BE2C (cell line): ENCODE measurements at places on chromosomes 2 and 18.

DNA sequence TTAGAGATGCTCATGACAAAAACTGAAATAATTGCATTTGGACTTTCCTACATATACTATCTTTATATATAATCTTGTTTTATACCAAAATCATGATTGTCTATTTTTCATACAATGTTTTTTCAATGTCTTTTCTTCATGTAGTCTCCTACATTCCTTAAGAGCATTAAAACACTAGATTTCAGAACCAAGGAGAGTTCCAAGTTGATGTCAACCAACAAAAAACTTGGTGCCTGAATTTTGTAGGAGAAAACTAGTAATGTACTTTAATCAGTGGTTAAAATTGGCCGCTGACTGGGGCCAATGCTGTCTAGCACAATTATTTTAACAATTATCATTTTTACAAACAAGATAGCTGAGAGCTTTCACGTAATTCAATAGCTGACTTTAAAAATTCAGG, 678.8 kb downstream of the DCC start:
- DNase-seq = no peak

- DNase-seq = no peak
Observed at GRCh38 chr2:159759577-159759976, 38.4 kb downstream of the CD302 start.

- no peak for DNase-seq
Observed at GRCh38 chr2:236376566-236377244, 112.5 kb upstream of the ASB18 start.

GRCh38 chr18:50250935-50251334, 15.4 kb downstream of the CFAP53 start:
- DNase-seq = no peak

- DNase-seq = no peak
Observed at GRCh38 chr2:9779596-9780264, 63.5 kb upstream of the TAF1B start.

GRCh38 chr2:27545348-27546141, 37.3 kb upstream of the ZNF512 start:
- no peak for DNase-seq

GRCh38 chr2:159758686-159759085, 39.3 kb downstream of the CD302 start:
- DNase-seq = no peak

DNA sequence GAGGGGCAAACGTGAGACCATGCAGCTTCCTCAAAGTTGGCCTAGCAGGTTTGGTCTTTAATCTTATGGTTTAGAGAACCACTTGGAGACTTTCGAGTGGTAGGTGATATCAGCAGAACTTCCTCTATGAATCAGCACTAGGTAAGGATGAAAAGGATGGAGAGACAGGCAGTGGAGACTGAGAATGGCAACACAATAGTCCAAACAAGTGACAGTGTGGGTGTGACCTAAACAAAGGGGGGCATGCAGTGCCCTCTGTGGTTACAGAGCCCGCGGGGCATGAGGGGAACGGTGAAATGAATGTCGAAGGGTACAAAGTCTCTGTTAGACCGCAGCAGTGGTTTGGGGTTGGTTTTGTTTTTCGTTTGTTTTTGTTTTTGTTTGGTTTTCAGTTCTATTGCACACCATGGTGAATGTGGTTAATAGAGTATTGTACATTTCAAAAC, 143.9 kb downstream of the L3MBTL4 start:
- no peak for DNase-seq

DNA sequence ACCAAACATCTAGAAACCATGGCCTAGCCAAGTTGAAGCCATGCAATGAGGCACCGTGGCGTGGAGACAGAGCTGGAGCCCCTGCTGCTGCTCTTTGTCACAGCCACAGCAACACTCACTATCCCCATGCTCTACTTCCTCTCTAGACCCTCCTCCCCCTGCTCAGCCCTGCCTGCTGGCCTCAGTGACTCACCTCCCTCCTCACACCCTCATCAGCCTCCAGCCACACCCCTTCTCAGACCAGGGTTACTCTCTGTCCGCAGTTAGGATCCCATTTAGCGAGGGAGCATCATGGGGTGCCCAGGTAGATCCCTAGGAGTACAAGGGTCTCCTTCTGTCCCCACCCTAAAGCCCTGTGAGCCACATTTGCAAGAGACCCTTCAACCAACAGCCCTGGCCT, 25.4 kb upstream of the SOX11 start:
- DNase-seq = no peak

- DNase-seq = no peak
Observed at GRCh38 chr18:35389095-35389618, 12.0 kb upstream of the ZNF396 start.

- no peak for DNase-seq
Observed at GRCh38 chr2:189060096-189060642, 86.0 kb downstream of the COL3A1 start.

DNA sequence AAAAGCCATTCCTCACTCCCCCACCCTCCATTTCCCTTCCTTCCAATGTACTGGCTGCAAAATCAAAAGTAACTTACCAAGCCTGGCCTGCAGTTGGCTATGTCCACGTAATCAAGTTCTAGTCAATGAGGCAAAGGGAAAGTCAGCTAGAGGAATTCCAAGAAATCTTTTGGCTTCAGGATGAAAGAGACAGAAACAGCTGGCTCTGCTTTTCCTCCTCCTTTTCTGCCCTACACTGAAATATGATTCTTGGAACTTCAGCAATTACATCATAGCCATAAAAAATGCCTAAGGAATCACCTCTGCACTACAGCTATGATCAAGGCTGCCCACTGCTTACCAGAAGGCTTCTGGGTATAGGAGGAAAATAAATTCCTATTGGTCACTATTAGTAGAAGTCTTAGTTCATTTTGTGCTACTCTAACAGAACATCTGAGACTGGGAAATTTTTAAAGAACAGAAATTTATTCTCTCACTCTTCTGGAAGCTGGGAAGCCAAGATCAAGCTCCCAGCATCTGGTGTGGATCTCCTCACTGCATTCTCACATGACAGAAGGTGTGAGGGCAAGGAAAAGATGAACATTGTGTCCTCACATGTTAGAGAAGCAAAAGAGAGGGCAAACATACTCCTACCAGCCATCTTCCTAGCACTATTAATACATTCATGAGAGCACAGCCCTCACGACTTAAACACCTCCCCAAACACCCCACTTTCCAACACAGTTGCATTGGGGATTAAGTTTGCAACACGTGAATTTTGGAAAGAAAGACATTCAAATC, 219.9 kb downstream of the TMX3 start:
- no peak for DNase-seq

DNA sequence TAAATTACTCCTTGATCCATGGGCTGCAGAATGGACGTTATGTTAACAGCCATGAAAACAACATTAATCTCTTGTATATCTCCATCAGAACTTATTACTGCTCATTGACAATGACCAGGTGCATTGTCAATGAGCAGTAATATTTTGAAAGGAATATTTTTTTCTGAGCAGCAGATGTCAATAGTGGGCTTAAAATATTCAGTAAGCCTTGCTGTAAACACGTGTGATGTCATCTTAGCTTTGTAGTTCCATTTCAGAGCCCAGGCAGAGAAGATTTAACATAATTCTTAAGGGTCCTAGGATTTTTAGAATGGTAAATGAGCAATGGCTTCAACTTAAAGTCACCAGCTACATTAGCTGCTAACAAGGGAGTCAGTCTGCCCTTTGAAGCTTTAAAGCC, 26.6 kb downstream of the CFAP210 start:
- no peak for DNase-seq

- DNase-seq = no peak
Observed at GRCh38 chr2:24731923-24732322, 61.3 kb downstream of the PTRHD1 start.

GRCh38 chr18:7038330-7038851, 79.2 kb downstream of the LAMA1 start:
- DNase-seq = peak; percentile 16

- DNase-seq = no peak
Observed at GRCh38 chr2:232022718-232023117, 61.2 kb downstream of the DIS3L2 start.

DNA sequence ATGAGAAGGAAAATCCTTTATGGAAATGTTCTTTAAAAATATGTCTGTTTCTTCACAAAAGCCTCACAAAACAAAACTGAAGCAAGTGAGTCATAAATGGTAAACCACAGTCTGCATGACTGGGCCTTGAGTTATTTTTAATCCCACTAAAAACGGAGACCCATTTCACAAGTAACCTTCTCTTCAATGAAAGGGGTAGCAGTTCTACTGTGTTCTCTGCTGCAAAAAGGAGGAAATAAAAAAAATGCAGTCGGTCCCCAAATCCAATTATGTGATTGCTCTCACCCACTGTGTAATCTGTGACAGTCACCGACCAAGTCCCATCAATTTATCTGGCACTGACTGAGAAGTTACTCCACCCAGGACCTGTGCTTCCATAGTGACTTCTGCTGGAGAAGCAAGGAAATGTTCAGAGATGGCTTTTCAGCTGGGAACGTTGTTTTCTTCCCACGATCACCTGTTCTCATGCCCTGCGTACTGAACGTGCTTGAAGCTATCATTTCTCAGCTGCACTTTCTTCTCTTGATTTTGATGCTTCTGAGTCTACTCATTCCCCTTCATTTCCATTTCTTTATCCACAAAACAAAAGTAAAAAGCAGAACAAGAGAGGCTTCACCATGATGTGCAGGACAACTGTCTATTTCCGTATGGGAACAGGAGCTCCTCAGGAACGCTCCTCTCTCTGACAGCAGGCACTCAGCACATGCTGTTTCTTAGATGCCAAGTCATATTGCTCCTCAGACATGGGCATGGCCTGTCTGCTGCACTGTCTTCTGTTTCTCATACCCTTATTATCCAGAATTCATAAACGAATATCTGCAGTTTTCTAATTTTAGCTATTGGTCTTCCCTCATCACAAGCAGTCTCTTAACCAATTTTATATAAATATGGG, 80.0 kb upstream of the TMEM200C start:
- no peak for DNase-seq

- DNase-seq = no peak
Observed at GRCh38 chr2:207110715-207111114, 55.0 kb downstream of the KLF7 start.

DNA sequence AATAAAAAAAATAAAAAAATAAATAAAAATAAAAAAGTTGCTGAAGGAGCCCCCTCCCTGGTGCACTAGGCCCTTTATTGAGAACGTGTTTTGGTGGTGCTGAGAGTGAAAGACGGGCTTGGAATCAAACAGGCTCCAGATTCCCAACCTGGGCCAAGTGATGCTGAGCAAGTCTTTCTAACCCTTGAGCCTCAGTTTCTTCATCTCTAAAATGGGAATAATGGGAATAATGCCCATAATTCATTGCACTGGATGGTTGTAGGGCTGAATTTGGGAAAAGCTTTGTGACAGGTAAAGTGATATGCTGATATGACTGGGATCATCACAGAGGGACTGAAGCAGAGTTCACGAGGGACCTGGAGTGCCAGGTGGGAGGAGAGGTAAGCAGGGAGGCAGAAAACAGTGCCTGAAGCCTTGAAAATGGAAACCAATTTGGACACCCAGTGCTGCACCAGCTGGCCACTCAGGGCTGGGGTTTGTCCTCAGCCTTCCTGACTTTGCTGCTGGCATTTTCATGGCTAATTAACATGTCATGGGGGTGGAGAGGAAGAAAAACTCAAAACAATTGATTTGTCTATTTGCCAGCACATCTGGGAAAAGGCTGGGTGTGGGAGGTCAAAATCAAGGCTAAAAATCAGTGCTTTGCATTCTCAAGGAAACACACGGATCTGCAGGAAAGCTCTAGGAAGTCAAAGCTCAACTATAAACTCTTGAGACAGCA, 241.3 kb downstream of the LOXHD1 start:
- DNase-seq = no peak

- DNase-seq = no peak
Observed at GRCh38 chr2:217905896-217906295, 96.9 kb downstream of the TNS1 start.

DNA sequence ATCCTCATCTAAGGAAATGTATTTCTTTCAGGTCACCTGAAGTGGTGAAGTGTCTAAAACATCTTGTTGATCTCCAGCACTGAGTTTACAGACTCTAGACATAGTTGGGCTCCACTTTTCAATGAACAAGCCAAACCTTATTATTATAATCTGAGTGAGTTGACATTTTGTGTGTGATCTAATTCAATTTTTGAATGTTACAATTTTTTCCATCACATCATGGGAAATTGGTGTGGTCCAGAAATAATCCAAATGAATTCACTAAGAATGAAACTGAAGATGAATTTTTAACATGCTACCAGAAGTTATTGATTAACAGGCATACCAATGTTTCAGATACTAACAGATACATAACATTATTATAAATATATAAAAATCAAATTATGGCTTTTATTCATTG, 75.6 kb upstream of the EFEMP1 start:
- DNase-seq = no peak

DNA sequence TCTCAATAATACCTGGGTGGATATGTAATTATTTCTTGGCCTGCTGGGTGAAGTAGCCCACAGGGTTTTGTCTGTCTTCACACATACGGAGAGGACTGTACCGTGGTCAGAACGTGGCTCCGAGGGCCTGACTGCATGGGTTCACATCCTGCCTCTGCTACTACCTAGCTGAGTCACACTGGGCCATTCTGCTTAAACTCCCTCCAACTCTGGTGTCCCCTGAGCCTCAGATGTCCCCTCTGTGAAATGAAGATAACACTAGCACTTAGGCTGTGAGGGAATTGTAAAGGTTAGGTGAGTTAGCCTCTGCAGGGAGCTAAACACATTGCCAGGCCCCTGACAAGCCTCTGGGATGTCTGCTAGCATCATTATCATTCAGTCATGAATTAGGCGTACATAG, 120.1 kb upstream of the NABP1 start:
- no peak for DNase-seq

GRCh38 chr2:239670463-239671120, 269.8 kb upstream of the HDAC4 start:
- DNase-seq = no peak

DNA sequence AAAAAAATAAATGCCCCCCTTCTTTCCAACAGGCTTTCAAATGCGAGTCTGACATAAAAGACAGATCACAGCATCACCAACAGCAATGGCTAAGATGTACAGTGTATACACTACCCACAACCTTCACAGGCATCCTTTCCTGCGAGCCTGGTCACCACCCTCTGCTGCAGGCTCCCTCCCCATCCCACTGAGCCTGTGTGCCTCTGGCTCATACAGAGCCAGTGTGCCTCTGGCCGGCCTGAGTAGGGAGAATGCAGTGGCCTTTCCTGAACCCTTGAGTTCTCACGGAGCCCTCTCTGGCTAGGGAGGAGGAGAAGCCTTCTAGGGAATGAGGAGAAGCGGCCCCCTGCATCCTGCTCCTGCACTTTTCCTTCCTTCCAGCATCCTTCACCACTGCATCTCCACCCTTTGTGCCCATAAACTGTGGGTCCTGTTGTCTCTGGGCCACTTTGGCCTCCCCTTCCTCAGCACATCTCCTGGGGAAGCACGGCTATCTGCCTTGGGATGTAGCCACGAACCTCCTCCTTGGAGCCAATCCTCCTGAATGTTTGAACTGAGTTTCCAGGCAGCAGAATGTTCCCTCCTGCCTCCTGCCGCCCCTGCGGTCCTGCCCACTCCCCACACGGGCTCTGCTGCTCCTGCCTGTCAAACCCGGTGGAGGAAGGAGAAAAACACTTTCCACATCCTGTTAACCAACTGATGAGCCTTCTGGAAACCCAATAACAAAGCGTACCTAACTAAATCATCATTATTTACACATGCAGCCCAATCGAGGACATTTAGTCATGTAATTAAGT, 22.5 kb downstream of the GYPC start:
- DNase-seq = no peak

- no peak for DNase-seq
Observed at GRCh38 chr2:32862269-32863055, 84.3 kb upstream of the LTBP1 start.

GRCh38 chr18:31098878-31099277, 3.3 kb downstream of the DSC2 start:
- no peak for DNase-seq

GRCh38 chr2:162968306-162968705, 129.7 kb upstream of the KCNH7 start:
- no peak for DNase-seq

- no peak for DNase-seq
Observed at GRCh38 chr2:25079050-25079635, 37.3 kb downstream of the EFR3B start.
